Tibial nerve (tissue), 4 donors: ENCODE measurements at places on chromosomes 7 and 10.

GRCh38 chr10:85979598-85979997, 387.0 kb downstream of the GRID1 start:
- DNase-seq = no peak

- no peak for DNase-seq
Measured at GRCh38 chr10:24494777-24495176, 228.9 kb downstream of the ARHGAP21 start.

DNA sequence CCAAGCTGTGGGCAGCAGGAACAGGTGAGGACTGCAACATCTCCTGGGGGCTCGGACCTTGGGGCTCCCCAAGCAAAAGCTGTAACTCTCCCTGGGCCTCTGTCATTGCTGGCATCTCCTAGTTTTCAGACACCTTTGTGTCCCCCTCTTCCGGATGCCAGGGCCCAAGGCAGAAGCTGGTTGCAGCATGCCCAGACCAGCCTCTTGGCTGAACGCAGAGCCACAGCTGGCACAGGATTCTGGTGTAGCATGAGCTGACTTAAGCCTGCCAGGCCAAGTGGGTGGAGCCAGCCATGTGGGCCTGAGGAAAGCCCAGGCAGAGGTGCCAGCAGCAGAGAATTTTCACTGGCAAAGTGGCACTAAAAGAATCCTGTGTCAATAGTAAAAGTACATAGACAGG, 43.5 kb downstream of the ZWINT start:
- no peak for DNase-seq

DNA sequence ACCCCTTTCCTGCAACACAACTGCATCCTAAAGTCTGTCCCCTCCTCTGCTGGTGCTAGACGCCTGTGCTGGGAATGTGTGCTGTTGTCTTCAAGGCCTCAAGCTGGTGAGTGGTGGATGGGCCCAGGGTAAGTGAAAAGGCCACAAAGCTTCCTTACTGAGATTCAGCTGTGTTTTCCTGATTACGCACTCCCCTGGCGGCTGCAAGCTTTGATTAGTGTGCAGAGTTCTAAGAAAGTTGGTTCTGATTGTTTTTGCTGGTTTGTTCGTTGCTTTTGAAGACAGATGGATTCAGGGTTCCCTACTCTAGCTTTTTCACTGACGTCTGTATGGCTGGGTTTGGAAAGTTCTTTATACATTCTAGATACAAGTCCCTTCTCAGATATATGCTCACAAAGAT, 11.9 kb upstream of the FOXL3 start:
- no peak for DNase-seq

DNA sequence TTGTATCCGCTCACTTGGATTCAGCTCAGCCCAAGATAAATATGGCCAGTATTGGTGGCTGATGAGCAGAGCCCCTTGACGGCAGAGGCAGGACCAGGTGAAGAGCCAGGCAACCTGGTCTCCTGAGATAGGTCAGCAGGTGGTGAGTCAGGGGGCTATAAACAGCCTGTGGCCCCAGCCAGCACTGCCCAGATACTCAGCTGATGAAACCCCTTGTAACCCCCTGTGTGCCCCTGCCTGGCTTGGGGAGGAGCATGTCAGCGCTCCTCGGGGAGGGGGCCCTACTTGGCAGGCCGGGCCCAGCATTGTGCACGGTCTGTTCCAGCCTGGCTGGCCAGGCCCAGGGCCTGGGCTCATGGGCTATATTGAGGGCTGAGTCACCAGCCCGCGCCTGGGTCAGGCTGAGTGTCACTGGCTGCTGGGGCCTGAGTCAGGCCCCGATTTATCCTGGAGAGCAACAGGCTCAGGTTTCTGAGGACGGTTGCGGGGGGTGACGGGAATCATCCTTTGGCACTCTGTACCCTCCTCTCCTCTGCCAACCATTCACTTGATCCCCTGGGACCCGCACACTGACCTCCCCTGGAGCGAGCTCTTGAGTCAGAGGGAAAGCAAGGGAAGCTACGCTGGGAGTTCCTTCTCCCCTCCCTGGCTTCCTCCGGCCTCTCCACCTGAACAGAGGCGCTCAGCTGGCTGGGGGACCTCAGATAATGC, 2.8 kb upstream of the FLNC start:
- no peak for DNase-seq

- DNase-seq = no peak
Measured at GRCh38 chr10:125206623-125207022, 46.3 kb upstream of the CTBP2 start.

DNA sequence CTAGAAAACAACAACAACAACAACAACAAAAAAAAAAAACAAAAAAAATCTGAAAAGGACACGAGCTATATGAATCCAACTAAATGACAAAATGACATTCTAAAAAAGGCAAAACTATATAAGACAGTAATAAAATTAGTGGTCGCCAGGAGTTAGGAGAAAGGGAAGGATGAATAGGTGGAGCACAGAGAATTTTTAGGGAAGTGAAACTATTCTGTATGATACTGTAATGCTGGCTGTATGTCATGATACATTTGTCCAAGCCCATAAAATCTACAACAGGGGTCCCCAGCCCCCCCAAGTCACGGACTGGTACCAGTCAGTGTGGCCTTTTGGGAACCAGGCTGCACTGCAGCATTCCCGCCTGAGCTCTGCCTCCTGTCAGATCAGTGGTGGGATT, 2.8 kb upstream of the PUS7 start:
- no peak for DNase-seq

GRCh38 chr7:55532150-55532917, 40.0 kb downstream of the VOPP1 start:
- DNase-seq = no peak

- no peak for DNase-seq
Measured at GRCh38 chr7:50983850-50984249, 201.2 kb upstream of the GRB10 start.

- DNase-seq = no peak
Measured at GRCh38 chr10:110556969-110557601, 10.4 kb upstream of the SMC3 start.

DNA sequence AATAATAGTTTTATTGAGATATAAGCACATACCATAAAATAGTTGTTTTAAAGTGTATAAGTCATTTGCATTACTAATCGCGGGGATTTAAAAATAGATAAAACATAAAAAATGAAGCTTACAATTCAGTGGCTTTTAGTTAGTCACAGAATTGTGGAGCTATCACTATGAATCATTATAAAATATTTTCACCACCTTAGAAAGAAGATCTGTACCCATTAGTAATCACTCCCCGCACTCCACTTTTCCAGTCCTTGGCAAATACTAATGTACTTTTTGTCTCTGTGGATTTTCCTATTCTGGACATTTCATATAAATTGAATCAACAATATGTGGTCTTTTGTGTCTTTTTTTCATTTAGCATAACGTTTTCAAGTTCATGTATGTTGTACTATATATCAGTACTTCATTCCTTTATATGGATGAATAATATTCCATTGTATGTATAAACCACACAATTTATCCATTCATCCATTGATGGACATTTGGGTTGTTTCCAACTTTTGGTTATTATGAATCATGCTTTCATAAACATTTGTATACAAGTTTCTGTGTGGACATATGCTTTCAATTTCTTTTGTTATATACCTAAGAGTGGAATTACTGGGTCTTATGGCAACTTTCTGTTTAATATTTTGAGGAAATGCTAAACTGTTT, 162.5 kb downstream of the MAGI2 start:
- DNase-seq = no peak

- peak; percentile 4 for DNase-seq
Measured at GRCh38 chr7:44288381-44288685, 37.1 kb downstream of the CAMK2B start.
